ENCODE measurements at places on chromosomes 2 and 18.

DNA sequence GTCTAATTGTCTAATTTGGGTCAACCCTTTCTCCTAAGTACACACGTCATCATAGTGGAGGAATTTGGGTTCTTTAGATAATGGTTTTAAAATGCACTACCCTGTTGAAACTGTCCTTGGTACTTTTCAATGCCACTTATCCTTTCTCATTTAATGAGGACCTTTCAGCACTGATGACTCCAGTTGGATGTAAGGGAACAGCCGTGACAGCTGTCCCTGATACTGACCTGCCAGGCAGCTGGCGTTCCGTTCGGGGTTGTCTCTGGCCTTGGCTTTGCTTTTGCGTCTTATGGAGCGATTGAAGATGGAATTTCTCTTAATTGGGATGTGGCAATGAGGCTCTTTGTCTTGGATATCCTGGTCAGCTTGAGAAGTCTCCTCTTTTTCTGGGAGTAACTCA is 38.7 kb downstream of the NGEF start:
- peak; percentile 51 for DNase-seq

DNA sequence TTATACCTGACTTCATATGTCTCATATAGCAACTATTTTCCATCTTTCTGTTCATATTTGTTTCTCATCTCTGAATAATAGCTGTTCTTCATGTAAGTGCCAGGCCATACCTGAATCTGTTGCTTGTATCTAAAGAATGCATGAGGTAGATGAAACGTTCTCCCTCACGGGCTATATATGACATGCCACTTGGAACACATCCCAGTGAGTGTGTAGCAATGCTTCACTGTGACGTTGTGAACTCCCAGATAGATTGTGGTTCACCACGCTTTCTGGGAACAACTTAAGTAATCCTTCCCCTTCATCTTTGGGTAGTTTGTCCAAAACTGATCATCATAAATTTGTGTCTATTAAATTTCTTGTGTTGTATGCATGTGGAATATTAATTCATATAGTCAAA is 60.1 kb downstream of the RDH14 start:
- no peak for DNase-seq

GRCh38 chr2:120227111-120227991 is 4.2 kb upstream of the TMEM185B start:
- no peak for DNase-seq

DNA sequence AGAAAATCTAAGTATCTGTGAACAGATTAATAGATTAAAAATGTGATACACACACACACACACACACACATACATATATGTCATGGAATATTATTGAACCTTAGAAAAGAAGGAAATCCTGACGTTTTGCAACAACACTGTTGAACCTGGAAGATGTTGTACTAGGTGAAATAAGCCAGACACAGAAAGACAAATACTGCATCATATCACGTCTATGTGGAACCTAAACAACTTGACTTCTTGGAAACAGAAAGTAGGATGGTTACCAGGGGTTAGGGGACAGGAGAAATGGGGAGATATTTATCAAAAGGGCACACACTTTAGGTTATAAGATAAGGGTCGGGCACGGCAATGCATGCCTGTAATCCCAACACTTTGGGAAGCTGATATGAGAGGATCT is 698.4 kb upstream of the ID2 start:
- no peak for DNase-seq

All from muscle of leg (tissue), 16 donors.